ENCODE measurements at places on chromosomes 2 and 18. TPM values are rescaled to one million over a fixed set of nuclear protein-coding genes. Genes with fewer than 3 reads are reported as not detected.

- no peak for DNase-seq
Measured at GRCh38 chr2:45869165-45869501, 217.7 kb downstream of the PRKCE start.

GRCh38 chr18:23852236-23853045 is 162.1 kb upstream of the TTC39C start:
- no peak for DNase-seq

DNA sequence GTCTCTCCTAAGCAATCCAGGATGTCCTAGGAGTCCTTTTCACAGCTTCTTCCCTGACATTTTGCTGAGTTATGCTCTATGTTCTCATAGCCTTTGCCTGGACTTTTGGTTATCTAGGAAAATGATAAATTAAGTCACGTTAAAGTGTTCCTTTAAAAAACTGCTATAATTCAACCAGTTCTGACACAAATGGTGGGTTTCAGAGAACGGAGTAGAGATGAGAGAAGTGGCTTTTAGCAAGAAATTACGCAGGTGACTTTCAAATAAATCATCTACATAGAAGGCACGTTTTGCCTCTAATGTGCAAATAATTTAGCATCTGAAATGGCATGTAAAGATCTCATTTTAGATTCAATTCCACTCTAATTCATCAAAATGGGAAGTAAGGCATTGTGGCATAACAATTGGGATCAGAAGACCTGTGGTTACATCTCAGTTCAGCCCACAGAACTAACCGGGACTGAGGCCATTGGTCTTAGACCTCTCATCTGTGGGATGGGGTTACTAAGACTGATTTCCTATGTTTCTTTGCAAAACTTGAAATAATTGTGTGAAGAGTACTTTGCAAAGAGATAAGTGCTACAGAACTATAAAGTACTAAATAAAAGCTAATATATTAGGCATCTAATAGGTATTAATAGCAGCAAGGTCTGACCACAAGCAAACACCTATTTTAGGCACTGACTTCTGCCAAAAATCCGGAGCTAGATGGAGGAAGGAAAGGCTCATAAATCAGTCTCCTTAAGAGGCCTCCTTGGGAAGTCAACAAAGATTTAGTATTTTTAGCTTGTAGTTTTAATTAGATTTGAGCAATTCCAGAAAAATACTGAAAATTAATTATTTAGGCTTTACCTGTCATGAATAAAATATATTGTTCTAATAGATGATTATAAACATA is 211.4 kb downstream of the PIEZO2 start:
- no peak for DNase-seq

DNA sequence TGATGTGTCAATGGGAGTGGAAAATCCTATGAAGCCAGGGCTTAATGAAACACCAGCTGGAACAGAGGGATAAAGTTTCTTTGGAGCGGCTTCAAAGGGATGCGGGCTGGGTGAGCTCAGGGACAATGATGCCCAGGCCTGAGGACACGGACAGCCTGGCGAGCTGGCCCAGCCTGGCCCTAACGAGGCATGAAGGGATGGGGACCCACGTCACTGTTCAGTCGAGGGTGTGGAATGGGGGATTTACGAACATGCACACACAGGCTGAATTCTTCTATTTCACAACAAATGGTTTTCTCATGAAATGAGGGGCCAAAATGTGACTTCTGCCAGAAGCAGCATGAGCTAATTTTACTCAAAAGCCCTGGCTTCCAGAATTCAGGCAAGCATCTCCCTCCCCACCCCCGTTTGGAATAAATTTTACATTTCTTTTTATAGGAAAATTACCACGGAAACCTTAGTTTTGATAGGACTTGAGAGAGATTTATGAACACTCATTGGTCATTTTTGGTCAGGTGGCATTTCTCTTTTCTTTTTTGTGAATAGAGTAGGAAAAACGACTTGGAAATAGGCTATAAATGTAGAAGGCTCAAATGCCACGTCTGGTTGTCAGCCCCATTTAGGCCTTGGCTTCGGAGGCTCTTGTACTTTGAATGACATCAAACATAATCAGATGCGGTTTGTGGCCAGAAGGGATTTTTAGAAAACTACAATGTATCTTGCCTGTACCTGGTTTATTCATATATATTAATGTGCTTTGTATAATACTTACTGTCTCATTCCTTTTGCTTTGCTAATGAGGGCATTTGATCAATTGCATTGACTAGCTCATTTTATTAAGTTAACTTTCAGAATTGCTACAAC is 893.8 kb upstream of the CELF4 start:
- no peak for DNase-seq

GRCh38 chr2:237365671-237366070 is 48.3 kb downstream of the COL6A3 start:
- DNase-seq = no peak

- DNase-seq = no peak
Measured at GRCh38 chr2:109472331-109472959, 141.3 kb downstream of the SEPTIN10 start.

GRCh38 chr2:215479121-215479520 is 43.3 kb upstream of the FN1 start:
- no peak for DNase-seq

- DNase-seq = no peak
Measured at GRCh38 chr2:5984273-5984655, 292.1 kb downstream of the SOX11 start.

DNA sequence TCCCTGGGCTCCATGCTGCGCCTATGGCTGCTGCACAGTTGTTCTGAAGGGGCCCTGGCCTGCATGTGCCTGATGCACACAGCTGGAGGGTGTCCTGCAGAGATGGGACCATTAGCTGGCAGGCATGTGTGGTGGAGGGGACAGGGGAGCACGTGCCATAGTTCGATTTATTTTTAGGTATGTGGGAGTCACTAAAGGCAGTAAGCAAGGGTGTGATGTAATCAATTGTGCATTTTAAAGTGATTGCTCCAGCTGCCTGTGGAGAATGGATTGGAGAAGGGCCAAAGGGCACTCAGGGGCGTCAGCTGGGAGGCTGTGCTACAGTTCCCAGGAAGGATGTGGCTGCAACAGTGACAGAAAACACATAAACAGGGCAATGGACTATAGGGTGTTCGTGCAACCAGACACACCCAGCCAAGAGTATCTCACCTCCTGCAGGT is 205.1 kb downstream of the ARL4C start:
- DNase-seq = peak; percentile 16

DNA sequence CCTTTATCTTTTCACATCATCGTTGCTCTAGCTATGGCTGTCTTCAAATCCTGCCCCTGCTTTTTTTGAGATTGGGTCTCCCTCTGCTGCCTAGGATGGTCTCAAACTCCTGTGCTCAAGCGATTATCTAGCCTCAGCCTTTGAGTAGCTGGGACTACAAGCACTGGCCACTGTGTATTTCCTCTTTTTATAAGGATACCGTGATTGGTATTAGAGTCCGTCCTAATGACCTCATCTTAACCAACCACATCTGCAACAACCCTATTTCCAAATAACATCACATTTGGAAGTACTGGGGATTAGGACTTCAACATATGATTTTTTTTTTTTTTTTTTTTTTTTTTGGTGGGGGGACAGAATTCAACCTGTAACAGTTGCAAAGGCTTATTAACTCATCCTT is 9.1 kb downstream of the RESP18 start:
- no peak for DNase-seq

- DNase-seq = no peak
Measured at GRCh38 chr2:237629188-237629534, 1.8 kb downstream of the LRRFIP1 start.

- DNase-seq = no peak
Measured at GRCh38 chr2:151097128-151097527, 164.5 kb downstream of the RBM43 start.

DNA sequence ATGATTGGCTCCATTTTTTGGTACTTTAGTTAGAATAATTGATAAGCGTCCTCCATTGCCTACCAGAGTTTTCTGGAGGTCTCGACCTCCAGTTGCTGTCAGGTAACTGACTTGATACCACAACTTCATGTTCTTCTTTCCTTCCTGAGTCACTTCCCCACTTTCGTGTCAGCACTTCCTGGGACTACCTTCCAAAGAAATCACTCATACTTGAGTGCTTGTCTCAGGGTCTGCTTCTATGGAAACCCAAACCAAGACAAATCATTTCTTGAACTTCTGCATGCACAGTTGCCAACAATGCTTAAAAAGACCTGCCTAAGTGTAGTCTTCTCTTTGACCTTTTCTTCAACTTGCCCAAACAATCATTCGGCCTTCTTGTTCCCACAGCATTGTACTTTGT is 210.3 kb upstream of the ETAA1 start:
- DNase-seq = no peak

DNA sequence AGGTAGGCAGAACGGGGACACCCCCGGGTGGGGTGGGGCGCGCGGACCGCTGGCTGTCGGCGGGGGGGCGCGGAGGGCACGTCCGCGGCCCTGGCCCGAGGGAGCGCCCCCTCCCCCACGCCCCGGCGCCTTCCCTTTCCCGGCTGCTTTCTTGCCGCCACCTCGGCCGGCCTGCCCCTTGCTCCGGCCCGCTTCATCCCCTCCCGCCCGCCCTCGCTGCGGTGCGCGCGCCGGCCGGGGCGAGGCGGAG is 443 bp downstream of the VAPA start:
- DNase-seq = no peak

- DNase-seq = no peak
Measured at GRCh38 chr2:240358821-240359397, 76.6 kb upstream of the GPC1 start.

- no peak for DNase-seq
Measured at GRCh38 chr2:143296089-143296488, 166.9 kb downstream of the ARHGAP15 start.

GRCh38 chr2:66185497-66186054 is 249.3 kb upstream of the MEIS1 start:
- DNase-seq = no peak

GRCh38 chr2:88176352-88176984 is 6.3 kb downstream of the THNSL2 start:
- no peak for DNase-seq

- DNase-seq = peak; percentile 84
Measured at GRCh38 chr2:17540093-17540812, at the start of gene VSNL1. VSNL1 (plus strand) TSS chr2:17540696; CDS start chr2:17592075, 51,379 bp downstream.

DNA sequence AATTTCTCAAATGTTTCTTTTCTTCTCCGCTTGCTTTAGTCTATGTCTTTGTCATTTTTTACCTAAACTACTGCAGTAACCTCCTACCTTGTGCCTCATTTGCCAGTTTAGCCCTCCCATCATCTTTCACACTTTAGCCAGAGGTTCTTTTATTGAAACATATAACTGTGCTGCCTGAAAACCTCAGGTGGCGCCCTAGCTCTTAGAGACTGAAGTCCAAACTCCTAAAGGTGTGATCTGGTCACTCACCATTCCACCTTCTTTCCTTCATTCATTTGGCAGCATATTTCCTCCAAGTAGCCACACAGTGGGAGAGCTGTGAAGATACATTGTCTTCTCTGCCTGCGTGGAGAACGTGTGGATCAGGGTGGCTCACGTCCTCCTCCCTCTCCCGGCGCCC is 98.2 kb upstream of the MAPRE2 start:
- DNase-seq = no peak

DNA sequence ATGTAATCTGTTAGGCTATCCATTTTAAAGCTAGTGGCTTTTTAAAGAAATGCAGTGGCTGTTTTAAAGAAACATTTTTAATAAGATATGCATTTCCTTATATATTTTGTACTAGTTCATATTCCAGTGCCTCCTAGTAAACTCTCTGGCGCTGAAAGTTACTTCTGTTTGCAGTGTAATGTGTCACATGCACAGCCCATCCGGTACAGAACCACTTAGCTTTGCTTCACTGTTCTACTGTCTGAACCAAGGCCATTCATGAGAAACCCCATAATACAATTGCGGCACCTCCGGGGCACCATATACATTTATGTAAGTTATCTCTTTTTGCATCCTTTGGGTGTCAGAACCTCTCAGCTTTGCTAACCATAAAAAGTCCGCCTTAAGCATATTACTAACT is 114.6 kb upstream of the KCTD1 start:
- DNase-seq = peak; percentile 68

GRCh38 chr2:43192744-43193651 is 33.4 kb downstream of the ZFP36L2 start:
- no peak for DNase-seq

DNA sequence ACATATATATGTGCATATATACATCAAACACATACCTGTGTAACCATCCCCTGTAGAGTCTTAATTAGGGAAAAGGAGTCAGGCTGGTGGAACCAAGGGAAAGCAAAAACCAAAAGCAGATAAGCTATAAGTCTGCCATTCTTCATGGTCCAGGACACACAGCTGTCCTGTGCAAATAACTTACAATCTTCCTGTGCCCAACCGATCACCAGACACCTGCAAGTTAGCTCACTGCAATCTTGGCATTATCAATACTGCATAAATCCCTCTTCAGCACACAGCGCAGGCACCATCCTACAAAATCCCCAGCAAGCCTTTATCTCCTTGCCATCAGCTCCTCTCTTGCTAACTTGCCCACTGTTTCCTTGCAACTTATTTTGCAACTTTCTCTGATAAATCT is 60.8 kb upstream of the DYNAP start:
- DNase-seq = no peak

- no peak for DNase-seq
Measured at GRCh38 chr2:132392879-132393278, 23.7 kb upstream of the GPR39 start.

DNA sequence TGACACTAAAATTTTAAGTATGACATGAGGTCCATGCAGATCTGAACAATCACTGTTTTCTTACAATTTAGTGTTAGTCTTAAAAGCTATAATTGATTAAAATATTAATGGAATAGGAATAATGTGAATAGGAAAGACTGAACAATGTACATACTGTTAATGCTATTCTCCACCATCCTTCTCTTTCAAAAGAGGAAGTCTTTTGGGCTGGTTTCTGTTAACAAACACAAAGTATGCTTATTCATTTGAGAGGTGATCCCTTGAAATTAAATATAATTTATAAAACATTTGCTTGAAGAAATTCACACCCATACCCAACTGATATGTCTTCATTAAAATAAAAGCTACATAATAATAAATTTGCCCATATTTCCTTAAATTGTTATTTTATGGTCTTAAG is 2.3 kb downstream of the STPG4 start:
- DNase-seq = no peak

GRCh38 chr2:7858624-7859023 is 823.2 kb upstream of the ID2 start:
- DNase-seq = no peak

DNA sequence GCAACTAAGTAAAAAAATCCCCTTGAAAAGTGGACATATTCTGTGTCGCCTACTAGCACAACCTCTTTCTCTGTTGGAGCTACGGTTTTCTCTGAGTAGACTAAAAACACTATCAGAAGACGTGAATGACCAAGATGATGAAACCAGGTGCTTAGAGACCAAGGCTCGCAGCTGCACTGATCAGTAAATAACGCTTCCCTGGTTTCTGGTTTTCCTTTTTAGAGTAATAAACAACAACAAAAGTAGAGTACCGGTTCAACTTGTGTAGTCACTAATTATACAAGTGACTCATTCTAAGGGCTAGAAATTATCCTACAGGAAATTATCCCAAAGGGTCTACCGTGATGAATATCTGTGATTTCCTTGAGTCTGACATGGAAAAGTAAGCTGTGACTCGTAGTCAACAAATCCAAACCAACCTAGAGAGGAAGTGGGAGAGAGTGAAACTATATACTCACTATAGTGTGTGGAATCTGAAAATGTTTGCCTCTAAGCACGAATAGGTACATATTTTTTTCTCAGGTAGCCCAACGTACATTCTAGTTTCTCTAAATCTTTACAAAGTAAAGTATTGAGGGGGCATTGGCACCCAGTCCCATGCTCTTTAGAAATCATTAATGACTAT is 17.8 kb downstream of the RASGRP3 start:
- no peak for DNase-seq

PDE11A gene
- 2.2 TPM for total RNA-seq

HJURP gene
- total RNA-seq = not detected

SCN9A gene
- total RNA-seq = 4.0 TPM

ALK gene
- total RNA-seq = 0.40 TPM

IL1B gene
- total RNA-seq = not detected

DYSF gene
- total RNA-seq = 14.7 TPM

ARHGAP25 gene
- total RNA-seq = 4.0 TPM

CYS1 gene
- total RNA-seq = 47.2 TPM
